Fibroblast of lung (primary cell): ENCODE measurements at places on chromosomes 16 and 17. TPM values are rescaled to one million over a fixed set of nuclear protein-coding genes. Genes with fewer than 3 reads are reported as not detected.

DNA sequence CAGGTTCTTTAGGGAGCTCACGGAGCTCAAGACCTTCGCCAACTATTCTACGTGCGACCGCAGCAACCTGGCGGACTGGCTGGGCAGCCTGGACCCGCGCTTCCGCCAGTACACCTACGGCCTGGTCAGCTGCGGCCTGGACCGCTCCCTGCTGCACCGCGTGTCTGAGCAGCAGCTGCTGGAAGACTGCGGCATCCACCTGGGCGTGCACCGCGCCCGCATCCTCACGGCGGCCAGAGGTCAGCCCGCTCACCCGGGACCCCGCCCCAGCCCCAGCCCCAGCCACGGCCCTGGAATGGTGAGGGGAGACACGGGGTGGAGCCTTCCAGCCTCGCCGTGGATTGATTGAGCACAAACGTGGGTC lies 13.5 kb downstream of the SARM1 start:
- peaks cover 4% of the 10 kb centered on the region for H3K36me3 ChIP-seq
- H3K27me3 ChIP-seq, result no peaks in the 10 kb centered on the region
- H3K4me3 ChIP-seq, result no peak overlapping the region
- DNase-seq, result no peak

- no peaks in the 10 kb centered on the region for H3K4me1 ChIP-seq
- no peaks in the 10 kb centered on the region for H3K27me3 ChIP-seq
- DNase-seq, result peak; percentile 92
- peak within 1 kb of the TSS; percentile 76 for H3K4me3 ChIP-seq
These were observed at the start of gene SUMO2 for GRCh38 chr17:75182569-75183436. Gene SUMO2, minus strand, starts transcription at chr17:75182959. Its CDS starts 125 bp downstream, at chr17:75182834.

Gene ANKRD40CL
- under 0.01 TPM in 1 of 2 replicates, not detected in the other for total RNA-seq

GRCh38 chr16:46673320-46674013 lies 15.5 kb downstream of the VPS35 start:
- no peaks in the 10 kb centered on the region for H3K36me3 ChIP-seq
- H3K27ac ChIP-seq, result no peak overlapping the region
- no peak overlapping the region for H3K4me3 ChIP-seq
- no peaks in the 10 kb centered on the region for H3K4me1 ChIP-seq

- H3K27me3 ChIP-seq, result no peaks in the 10 kb centered on the region
- DNase-seq, result peak; percentile 38
These were observed 3.1 kb upstream of the SETD6 start for GRCh38 chr16:58511933-58512815.

- H3K36me3 ChIP-seq, result no peaks in the 10 kb centered on the region
- DNase-seq, result no peak
- H3K4me1 ChIP-seq, result no peaks in the 10 kb centered on the region
- H3K27ac ChIP-seq, result no peak overlapping the region
These were observed 573.5 kb downstream of the KCNJ18 start for GRCh38 chr17:22265807-22266206.

DNA sequence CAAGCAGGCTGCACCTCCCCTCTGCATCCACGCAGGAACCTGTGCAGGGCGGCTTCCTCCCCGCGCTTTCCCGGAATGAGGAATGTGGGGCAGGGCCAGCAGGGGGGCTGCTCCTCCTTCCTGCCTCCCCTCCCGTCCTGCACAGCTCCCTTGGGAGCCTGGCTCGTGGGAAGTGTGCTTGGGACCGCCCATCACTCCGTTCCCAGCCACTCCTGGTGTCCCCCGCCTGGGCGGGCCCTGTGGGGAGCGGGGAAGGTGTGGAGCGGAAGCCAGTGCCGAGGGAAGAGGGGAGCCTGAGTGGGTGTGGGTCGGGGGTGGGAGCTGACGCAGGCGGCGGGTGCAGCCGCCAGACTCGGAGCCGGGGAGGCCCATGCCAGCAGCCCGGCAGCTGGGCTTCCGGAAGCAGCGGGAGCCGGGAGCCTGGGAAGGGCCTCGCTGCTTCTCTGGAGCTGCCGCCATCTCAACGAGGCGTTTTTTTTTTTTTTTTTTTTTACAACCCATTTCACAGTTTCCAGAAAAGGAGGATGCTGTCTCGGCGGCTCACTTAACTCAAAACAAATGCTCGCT lies 24.1 kb downstream of the BAHCC1 start:
- peak overlapping the region; percentile 27 for H3K4me3 ChIP-seq
- no peaks in the 10 kb centered on the region for H3K36me3 ChIP-seq
- H3K27me3 ChIP-seq, result no peaks in the 10 kb centered on the region
- H3K4me1 ChIP-seq, result peaks cover 59% of the 10 kb centered on the region
- DNase-seq, result peak; percentile 90
- peak overlapping the region; percentile 91 for H3K27ac ChIP-seq

DNA sequence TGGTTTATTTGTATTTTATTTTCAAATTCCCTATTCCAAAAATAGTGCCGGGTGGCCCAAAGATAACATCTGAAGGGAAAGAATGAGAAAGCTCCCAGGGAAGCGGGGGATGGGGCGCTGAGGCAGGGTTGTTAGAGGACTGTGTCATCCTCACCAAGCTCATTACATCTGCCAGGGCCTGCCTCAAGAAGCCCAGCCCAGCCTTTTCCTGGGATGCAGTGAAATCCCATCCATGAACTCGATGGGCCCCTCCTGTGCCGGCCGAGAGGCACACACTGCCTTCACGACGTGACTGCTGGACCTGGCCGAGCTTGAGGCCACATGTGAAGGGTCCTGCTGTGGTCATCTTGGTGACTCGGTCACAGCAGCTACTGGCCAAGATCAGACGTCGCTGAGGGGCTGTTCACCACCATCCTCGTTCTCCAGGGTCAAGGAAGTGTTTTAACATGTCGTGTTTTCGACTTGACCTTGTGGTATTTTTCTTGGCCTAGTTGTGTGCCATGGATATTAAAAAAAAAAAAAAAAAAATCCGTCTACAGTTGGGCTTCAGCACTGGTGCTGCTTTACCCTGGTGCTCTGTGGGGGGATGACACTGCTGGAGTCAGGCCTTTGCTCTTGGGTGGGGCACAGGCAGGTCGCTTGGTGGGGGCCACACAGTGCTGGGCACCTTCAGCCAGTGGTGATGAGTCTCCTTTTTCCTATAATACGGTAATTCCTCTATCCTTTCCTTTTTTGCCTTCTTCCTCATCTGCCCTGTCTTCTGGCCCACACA lies 4.9 kb downstream of the TIMM22 start:
- no peak overlapping the region for H3K4me3 ChIP-seq
- H3K27ac ChIP-seq, result peak overlapping the region; percentile 86
- DNase-seq, result peak; percentile 78
- H3K36me3 ChIP-seq, result peaks cover 18% of the 10 kb centered on the region
- H3K27me3 ChIP-seq, result no peaks in the 10 kb centered on the region

DNA sequence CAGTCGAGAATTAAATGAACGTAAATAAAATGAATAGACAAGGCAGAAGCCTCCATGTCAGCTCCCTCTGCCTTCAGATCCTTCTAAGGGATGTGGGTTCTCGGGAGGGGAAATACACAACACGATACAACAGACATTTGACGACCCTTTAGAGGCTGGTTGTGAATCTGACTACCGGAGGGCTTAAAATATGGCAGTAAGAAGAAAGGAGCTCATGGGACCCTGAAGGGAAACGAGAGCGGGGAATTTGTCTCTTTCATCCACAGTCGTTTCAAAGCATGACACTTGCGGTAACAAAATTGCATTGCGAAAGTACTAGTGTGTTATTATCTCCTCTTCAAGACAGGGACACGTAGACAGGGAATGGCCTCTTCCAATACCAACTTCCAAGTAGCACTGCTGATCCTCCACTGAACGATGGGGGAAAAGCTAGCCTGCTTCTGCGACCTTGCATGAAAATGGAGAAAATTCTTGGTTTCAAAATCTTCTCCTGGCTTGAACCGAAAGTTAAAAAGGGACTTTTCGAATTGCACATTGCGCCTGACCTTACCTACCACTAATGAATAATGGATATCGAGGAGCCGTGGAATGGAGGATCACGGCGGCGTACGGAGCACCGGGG lies 1.2 kb upstream of the TNRC6C start:
- H3K36me3 ChIP-seq, result no peaks in the 10 kb centered on the region
- H3K27me3 ChIP-seq, result peaks cover 17% of the 10 kb centered on the region
- peak overlapping the region; percentile 78 for H3K4me3 ChIP-seq
- peak; percentile 36 for DNase-seq
- H3K27ac ChIP-seq, result no peak overlapping the region

Gene CDRT15L2
- not detected in 2 replicates for total RNA-seq

DNA sequence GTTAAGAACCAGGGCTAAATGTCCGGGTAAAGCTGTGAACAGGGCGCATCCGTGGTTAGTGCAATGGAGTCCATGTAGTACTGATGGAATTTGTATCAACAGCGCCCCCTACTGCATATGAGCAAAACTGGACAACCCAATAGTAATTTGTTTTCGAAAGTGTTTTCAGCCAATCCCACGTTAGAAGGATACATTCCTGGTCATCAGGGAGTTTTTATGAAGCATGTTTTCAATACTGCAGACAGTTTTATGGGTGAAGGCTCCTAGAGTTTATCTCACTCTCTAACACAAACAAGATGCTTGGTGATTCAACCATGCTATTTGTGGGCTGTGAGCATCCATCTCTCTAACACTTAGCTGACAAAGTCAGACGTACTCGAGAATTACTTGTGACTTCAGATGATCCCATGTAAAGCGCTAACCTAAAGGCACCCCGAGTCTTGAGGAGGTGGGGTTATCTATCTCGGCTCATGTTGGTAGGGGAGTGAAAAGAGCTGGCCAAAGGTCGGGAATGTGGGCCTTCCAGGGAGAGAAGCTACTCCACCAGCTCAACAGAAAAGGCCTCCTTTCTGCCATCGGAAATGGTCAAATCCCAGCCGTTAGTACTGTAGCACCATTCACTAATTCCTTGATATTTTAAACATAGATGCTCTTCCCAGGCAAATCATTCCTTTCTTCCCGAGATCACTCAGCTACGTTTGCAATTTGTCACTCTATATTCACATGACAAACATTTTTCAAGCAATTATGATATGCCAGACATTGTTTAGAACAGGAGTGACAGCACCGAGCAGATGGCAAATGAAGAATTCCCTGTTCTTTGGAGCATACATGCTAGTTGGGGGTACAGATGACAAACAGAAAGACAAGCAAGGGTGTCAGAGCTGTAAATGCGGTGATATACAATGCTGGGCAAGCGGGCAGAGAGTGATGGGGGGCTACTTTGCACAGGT lies 46.9 kb upstream of the HNF1B start:
- H3K27me3 ChIP-seq, result peaks cover 11% of the 10 kb centered on the region
- peaks cover 2% of the 10 kb centered on the region for H3K4me1 ChIP-seq
- no peak overlapping the region for H3K27ac ChIP-seq
- no peaks in the 10 kb centered on the region for H3K36me3 ChIP-seq
- peak; percentile 28 for DNase-seq

GRCh38 chr17:56593646-56594319 lies at the start of gene NOG:
Gene NOG, plus strand, starts transcription at chr17:56593699. Its CDS starts 525 bp downstream, at chr17:56594224.
- peak within 1 kb of the TSS; percentile 47 for H3K27ac ChIP-seq
- H3K27me3 ChIP-seq, result peaks cover 7% of the 10 kb centered on the region
- peak; percentile 61 for DNase-seq
- H3K4me1 ChIP-seq, result peaks cover 3% of the 10 kb centered on the region
- peak within 1 kb of the TSS; percentile 57 for H3K4me3 ChIP-seq
- no peaks in the 10 kb centered on the region for H3K36me3 ChIP-seq

GRCh38 chr16:57906382-57907316 lies 64.3 kb downstream of the CNGB1 start:
- no peak overlapping the region for H3K27ac ChIP-seq
- no peaks in the 10 kb centered on the region for H3K36me3 ChIP-seq
- DNase-seq, result peak; percentile 23

- no peak for DNase-seq
- H3K4me1 ChIP-seq, result no peaks in the 10 kb centered on the region
- H3K4me3 ChIP-seq, result no peak overlapping the region
- H3K27ac ChIP-seq, result no peak overlapping the region
These were observed 25.1 kb upstream of the SUPT4H1 start for GRCh38 chr17:58377093-58377601.

Gene ARHGDIG
- 0.77 and 1.3 TPM in 2 replicates for total RNA-seq

DNA sequence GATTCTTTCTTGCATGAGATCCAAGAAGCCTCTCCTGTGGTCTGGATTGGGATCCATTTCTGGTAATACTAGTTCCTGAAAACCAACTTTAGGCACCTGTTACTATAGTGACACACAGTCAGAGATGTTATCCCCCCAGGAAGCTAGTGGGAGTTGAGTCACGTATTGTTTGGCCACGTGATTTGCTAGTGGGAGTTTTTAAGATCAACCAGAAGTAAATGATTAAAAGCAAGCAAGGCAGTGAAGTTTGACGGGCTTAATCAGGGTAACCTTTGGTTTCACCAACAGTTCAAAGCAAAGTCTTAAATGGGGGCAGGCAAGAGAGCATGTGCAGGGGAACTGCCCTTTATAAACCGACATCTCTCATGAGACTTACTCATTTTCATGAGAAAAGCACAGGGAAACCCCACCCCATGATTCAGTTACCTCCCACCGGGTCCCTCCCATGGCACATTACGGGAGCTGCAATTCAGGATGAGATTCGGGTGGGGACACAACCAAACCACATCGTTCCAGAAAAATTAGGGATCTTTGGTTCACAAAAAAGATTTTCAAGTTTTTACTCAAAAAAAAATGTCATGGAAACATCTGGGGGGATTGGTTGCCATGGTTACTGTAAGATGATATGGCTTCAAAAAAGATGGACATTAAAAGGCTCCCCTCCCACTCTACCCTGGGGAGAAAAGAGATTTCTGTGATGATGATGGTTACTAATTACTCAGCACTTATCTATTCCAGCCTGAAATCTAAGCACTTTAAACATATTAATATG lies 483.1 kb upstream of the ERCC4 start:
- no peaks in the 10 kb centered on the region for H3K27me3 ChIP-seq
- H3K36me3 ChIP-seq, result no peaks in the 10 kb centered on the region
- DNase-seq, result no peak
- H3K4me1 ChIP-seq, result no peaks in the 10 kb centered on the region
- H3K4me3 ChIP-seq, result no peak overlapping the region

DNA sequence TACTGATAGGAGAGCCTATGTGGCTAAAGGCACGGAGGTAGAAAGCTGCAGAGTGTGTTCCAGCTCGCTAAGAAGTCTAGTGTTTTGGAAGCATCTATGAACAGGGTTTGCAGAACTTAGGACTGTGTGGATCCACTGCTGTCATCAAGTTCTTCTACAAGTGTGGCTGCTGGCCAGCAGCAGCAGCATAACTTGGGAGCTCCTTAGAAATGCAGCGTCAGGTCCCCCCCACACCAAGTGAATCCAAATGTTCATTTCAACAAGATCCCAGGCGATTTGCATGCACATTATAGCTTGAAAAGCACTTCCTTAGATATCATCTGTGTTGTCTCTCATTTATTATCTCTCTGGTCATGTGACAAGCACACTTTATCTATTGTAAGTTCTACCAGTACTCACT lies 131.9 kb upstream of the SHISA6 start:
- no peak overlapping the region for H3K27ac ChIP-seq
- no peak overlapping the region for H3K4me3 ChIP-seq
- no peak for DNase-seq
- H3K4me1 ChIP-seq, result no peaks in the 10 kb centered on the region
- no peaks in the 10 kb centered on the region for H3K36me3 ChIP-seq
- no peaks in the 10 kb centered on the region for H3K27me3 ChIP-seq
